Myocyte (in vitro differentiated cells): ENCODE measurements at places on chromosomes 4 and X. TPM values are rescaled to one million over a fixed set of nuclear protein-coding genes. Genes with fewer than 3 reads are reported as not detected.

- no peak for DNase-seq
Observed at GRCh38 chrX:2892816-2893215, 36.3 kb downstream of the ARSD start.

The MXRA5 gene
- total RNA-seq = 17.2 and 28.0 TPM in 2 replicates

The GK2 gene
- total RNA-seq = not detected in 2 replicates

- DNase-seq = no peak
Observed at GRCh38 chr4:118988635-118988972, 100.0 kb downstream of the SYNPO2 start.

The PIR gene
- total RNA-seq = 4.6 and 7.3 TPM in 2 replicates

DNA sequence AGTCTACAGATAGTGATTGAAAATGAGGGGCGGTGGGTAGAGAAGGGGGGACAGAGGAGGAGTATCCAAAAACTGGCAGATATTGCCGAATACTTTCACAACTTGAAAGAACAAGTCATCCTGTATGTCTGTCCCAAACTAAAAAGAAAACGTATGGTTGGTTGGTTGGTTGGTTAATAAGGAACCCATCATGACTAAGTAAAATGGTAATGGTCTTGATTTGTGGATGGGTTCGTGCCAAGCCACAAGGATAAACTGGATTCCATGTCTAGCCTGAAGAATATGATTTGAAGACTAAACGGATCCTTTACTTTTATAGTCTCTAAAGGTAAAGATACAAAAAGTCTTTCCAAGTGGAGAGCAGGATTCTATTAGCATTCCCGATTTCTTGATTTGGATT lies 208.4 kb downstream of the DCLK2 start:
- no peak for DNase-seq

The CT47B1 gene
- total RNA-seq = not detected in 2 replicates

DNA sequence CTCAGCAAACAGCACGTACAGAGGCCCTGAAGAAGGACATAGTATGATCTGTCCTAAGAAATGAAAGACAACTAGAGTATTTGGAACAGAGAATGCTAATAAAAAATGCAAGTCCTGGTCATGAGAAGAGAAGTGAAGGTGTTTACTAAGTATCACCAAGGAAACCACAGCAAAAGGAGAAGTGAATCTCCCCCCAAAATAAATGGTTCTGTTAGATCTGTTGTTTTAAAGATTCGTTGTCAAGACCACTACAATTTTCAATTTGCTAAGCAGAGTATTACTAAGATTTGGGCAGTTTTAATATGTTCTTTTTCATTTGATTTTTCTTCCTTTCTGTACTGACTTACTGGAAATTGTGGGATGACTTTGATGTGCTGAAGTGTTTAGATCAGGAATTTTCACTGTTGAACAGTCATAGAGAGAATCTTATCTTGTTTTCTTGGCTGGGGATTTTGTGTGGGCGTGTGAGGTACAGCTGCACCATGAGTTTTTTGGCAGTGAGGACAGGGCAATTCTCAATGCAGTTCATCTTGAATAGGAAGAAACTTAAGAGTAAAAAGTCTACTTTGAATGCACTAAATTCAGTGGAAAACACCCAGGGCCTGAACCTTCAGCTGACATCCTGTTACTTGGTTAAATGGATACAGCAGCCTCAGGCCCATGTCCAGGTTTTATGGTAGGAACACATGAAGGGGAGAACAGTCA lies 132.2 kb downstream of the STIM2 start:
- no peak for DNase-seq

DNA sequence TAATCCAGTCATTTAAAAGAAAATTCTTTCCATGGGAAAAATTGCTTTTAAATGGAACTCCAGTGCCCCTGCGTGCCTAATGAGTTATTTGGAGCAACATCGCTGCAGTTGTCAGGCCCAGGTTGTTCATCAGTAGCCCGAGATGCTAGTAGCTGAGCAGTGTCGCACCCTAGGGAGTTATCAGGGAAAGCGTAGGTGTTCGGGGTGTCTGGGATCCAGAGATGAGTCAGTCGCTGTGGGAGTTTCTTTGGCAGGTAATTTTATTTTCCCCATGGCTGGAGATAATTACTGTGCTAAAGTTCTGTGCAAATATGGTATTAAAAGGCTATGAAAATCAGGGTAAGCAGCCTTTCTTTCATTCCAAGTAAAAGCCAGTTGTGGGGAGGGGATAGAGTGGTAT lies 49.4 kb downstream of the ANXA3 start:
- DNase-seq = no peak

GRCh38 chr4:182818926-182819730 lies 98.1 kb downstream of the DCTD start:
- DNase-seq = no peak

- peak; percentile 73 for DNase-seq
Observed at GRCh38 chr4:159248384-159249178, 145.7 kb downstream of the RAPGEF2 start.

DNA sequence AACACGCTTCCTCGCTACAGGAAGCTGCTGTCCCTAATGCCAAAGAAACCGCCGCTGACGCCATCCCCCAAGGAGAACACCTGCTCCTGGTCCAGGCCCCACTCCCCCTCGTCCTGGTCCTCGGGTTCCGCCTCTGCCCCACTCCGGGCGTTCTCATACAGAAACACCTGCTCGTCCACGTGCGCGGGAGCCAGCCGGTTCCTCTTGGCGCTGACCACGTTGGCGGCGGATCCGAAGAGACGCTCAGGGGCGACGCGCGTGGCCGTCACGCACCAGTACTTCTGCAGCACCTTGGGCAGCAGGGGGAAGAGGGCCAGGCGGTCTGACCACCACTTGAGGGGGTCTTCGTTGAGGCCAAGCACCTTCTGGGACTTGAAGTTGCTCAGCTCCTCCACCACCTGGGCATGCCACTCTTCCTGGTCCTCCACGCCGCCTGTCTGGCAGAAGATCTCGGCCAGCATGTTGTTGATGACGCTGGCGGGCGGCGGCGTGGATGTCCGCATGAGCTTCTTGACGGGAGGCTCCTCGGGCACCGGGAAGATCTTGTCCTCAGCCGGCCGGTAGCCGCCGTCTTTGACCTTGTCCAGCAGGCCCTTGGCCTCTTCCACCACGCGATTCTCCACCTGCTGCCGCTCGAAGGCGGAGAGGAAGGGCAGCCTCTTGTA lies 12.0 kb downstream of the DHRSX start:
- no peak for DNase-seq

DNA sequence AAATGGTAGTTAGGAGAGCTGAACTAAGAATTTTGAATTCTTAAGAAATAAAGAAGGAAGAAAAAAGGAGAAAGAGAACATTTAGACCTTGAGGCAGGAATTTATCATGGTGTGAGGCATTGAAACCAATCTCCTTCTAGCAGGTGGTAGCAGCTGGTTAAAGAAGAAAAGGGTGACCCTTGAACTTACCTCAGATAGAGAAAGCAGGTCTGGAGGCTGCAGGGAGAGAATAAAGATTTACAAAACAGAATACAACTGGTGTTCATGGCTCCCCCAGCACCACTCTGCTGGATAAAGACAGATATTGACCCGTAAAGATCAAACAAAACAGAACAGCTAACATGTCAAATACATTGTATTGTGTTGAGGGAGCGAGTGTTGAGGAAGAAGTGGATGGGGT lies 56.0 kb downstream of the NCAPG start:
- DNase-seq = no peak

DNA sequence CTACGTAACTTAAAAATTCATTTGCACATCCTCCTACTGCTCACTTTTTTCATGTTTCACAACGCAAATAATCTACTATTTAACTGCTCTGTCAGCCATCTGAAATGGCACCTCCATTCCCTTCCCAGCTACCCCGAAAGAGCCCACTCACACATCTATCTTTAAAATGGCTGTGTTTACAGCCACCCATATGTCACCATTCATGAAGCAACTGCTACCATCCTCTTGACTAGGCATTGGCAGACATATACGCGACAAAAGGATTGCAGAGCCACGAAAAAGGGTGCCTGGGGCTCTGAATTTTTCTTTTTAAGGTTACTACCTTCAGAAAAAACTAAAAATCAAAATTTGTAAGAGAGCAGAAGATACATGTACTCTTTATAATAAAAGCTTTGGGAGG lies 11.5 kb downstream of the SH3RF1 start:
- no peak for DNase-seq

DNA sequence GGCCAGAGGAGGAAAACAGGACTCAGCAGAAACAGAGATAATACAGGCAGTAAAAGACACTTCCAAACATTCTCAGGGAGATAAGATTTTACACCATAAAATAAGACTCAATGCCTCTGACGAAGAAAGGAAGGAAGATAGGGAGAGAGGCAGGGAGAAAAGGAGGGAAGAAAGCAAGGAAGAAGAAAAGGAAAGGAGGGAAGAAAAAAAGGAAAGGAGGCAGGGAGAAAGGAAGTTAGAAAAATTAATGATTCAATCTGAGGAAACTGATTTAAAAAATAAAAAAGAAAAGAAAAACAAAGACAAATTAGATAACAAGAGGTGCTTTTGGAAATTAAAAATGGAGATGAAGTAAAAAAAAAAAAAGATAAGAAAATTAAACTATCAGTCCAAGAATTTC lies 72.1 kb downstream of the PDS5A start:
- DNase-seq = no peak

The HDX gene
- 4.3 and 5.8 TPM in 2 replicates for total RNA-seq

GRCh38 chrX:13647709-13648212 lies 5.2 kb upstream of the TCEANC start:
- peak; percentile 60 for DNase-seq

- DNase-seq = peak; percentile 62
Observed at GRCh38 chr4:4575284-4576211, 33.7 kb upstream of the STX18 start.

- DNase-seq = no peak
Observed at GRCh38 chrX:5084279-5084678, 1144.4 kb downstream of the NLGN4X start.

The SATL1 gene
- total RNA-seq = not detected in 2 replicates

- peak; percentile 49 for DNase-seq
Observed at GRCh38 chrX:130330706-130331105, 9.0 kb upstream of the SLC25A14 start.

The PPP4R3C gene
- not detected in 2 replicates for total RNA-seq

The S100G gene
- total RNA-seq = not detected in 2 replicates
